ENCODE measurements at places on chromosomes 3 and 15. TPM values are rescaled to one million over a fixed set of nuclear protein-coding genes. Genes with fewer than 3 reads are reported as not detected.

GRCh38 chr15:82595203-82595602 is 52.0 kb downstream of the CPEB1 start:
- no peaks in the 10 kb centered on the region for H3K36me3 ChIP-seq
- no peak overlapping the region for H3K4me3 ChIP-seq
- no peak overlapping the region for H3K27ac ChIP-seq
- no peaks in the 10 kb centered on the region for H3K4me1 ChIP-seq

Gene TM6SF1
- 7.3 TPM for total RNA-seq

GRCh38 chr3:39754549-39754948 is 54.9 kb upstream of the MYRIP start:
- H3K27ac ChIP-seq = no peak overlapping the region
- no peaks in the 10 kb centered on the region for H3K4me1 ChIP-seq
- no peak for DNase-seq
- H3K27me3 ChIP-seq = no peaks in the 10 kb centered on the region
- H3K36me3 ChIP-seq = no peaks in the 10 kb centered on the region
- no peak overlapping the region for H3K4me3 ChIP-seq

GRCh38 chr15:23472033-23472432 is 25.0 kb upstream of the GOLGA6L2 start:
- no peaks in the 10 kb centered on the region for H3K4me1 ChIP-seq
- no peaks in the 10 kb centered on the region for H3K36me3 ChIP-seq
- H3K27ac ChIP-seq = no peak overlapping the region
- H3K27me3 ChIP-seq = no peaks in the 10 kb centered on the region

Gene LRRIQ4
- 0.15 TPM for total RNA-seq

DNA sequence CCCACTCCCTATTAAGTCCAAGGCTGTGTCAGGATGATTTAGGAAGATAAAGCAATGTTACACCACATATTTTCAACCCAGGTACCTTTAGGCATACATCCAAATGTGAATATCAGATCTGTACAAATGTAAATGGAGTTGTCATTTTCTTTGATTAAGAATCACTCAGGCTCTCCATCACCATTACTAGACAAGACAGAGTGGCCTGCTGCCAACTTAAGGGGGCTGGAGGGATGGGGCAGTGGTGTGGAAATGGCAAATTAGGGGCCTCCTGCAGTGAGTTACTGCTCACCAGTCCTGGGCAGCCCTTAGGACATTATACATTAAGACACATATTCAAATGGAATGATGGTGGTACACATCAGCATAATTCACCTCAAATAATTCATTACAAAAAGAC is 211.0 kb downstream of the TNIK start:
- no peak for DNase-seq
- H3K4me3 ChIP-seq = no peak overlapping the region
- H3K27ac ChIP-seq = no peak overlapping the region
- H3K27me3 ChIP-seq = no peaks in the 10 kb centered on the region
- H3K36me3 ChIP-seq = no peaks in the 10 kb centered on the region

- H3K36me3 ChIP-seq = no peaks in the 10 kb centered on the region
- no peak overlapping the region for H3K27ac ChIP-seq
- H3K27me3 ChIP-seq = no peaks in the 10 kb centered on the region
- no peaks in the 10 kb centered on the region for H3K4me1 ChIP-seq
- no peak for DNase-seq
Measured at GRCh38 chr3:171345107-171345843, 114.9 kb downstream of the TNIK start.

DNA sequence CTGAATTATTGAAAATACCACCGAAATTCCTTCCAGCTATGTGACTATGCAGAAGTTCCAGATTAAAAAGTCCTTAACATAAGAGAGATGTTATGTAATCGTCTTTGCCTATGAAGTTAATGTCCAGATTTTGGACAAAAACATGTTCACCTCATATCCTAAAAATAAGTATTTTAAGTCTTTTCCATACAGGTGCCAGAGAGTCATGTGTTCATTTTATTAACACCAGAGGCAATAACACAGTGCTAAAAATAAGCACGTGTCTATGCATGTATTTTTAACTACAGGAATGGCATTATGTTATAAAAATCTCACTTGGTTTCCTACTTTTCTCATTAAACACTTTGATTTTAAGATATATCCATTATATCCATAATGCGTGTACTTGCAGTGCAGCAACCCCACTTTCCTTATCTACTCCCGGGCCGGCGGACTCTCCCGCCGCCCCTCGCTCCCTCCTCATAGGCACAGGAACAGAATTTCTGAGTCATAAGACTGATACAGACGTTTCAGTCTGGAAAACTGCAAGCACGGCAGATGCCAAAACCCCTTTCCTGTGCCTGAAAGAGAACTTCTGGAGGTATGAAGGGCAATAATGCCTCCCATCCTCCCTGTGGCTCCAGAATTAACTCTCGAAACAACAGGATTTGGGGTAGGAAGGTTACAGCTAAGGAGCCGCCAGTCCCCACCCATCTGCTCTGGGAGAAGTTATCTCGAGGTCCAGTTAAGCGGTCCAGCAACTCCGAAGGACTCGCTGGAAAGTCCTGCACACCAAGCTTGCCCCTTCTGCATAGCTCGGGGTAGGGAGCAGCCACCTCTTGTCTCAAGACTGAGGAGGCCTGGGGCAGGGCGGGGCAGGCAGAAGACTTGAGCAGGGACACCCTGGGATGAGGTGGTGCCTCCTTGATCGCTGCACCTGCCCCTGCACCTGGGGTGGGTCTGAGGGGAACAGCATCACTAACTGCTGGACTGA is 22.3 kb upstream of the PSTPIP1 start:
- H3K27me3 ChIP-seq = no peaks in the 10 kb centered on the region
- no peak overlapping the region for H3K27ac ChIP-seq
- H3K36me3 ChIP-seq = no peaks in the 10 kb centered on the region

DNA sequence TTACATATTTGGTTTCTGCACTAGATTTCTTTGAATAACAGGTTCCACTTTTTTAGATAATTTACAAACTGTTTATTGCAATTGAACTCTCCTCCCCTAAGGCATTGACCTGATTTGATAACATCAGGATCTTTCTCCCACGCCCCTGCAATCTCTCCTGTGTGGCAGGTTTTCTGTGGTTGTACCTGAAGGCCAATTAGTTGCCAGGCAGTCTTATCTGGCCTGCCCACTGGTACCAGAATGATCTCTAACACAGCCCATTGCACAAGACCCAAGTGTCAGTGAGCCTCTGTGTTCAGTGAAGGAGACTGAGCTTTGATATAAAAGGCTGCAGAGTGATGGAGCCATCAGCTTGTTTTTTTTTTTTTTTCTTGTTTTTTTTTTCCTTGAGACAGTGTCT is 3.3 kb downstream of the ACAD9 start:
- no peaks in the 10 kb centered on the region for H3K36me3 ChIP-seq
- H3K27ac ChIP-seq = no peak overlapping the region
- DNase-seq = no peak
- H3K4me3 ChIP-seq = no peak overlapping the region
- H3K27me3 ChIP-seq = no peaks in the 10 kb centered on the region
- peaks cover 2% of the 10 kb centered on the region for H3K4me1 ChIP-seq

Gene SERPINI2
- not detected for total RNA-seq

DNA sequence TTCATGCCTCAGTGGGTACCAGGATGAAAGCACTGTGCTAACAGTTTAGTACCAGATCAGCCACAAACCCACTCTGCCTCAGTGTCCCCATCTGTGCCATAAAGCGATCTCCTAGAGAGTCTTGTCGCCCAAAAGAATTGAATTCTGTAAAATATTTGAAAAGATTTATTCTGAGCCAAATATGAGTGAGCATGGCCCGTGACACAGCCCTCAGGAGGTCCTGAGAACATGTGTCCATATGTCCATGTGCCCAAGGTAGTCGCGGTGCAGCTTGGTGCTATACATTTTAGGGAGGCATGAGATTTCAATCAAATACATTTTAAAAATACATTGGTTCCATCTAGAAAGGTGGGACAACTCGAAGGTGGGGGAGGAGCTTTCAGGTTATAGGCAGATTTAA is 15.4 kb upstream of the NOX5 start:
- no peaks in the 10 kb centered on the region for H3K4me1 ChIP-seq
- H3K27ac ChIP-seq = no peak overlapping the region
- no peak for DNase-seq
- H3K4me3 ChIP-seq = no peak overlapping the region
- no peaks in the 10 kb centered on the region for H3K27me3 ChIP-seq
- no peaks in the 10 kb centered on the region for H3K36me3 ChIP-seq

Gene CCDC39
- 0.33 TPM for total RNA-seq

GRCh38 chr3:171873580-171873979 is 30.4 kb downstream of the TMEM212 start:
- H3K27ac ChIP-seq = no peak overlapping the region
- H3K4me3 ChIP-seq = no peak overlapping the region
- no peak for DNase-seq
- no peaks in the 10 kb centered on the region for H3K27me3 ChIP-seq
- peaks cover 4% of the 10 kb centered on the region for H3K4me1 ChIP-seq
- no peaks in the 10 kb centered on the region for H3K36me3 ChIP-seq

Gene ADAMTS9
- 19.4 TPM for total RNA-seq

GRCh38 chr3:64884536-64884935 is 196.7 kb upstream of the ADAMTS9 start:
- DNase-seq = no peak
- H3K27ac ChIP-seq = no peak overlapping the region
- H3K4me1 ChIP-seq = no peaks in the 10 kb centered on the region
- no peaks in the 10 kb centered on the region for H3K27me3 ChIP-seq
- no peaks in the 10 kb centered on the region for H3K36me3 ChIP-seq

- DNase-seq = no peak
- H3K4me3 ChIP-seq = no peak overlapping the region
- no peaks in the 10 kb centered on the region for H3K4me1 ChIP-seq
- H3K27ac ChIP-seq = no peak overlapping the region
Measured at GRCh38 chr3:72515941-72516340, 332.3 kb downstream of the SHQ1 start.

DNA sequence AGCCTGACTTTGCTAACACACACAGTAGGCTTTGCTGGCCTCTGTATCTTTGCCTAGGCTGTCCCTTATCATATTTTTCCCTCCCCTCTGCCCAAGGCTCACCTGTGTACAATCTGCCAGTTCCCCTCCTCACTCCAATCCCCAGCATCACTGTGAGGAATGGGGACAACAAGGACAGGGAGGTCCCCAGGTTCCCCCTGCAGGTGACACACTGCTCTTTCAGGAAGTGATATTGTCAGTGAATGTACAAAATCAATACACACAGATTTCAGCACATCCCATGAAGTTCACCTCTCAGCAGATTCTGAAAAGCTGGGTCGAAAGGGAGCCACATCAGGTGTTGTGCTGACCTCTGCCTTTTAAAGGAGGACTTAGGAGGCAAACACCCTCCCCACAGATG is 177.5 kb downstream of the RAB11A start:
- H3K36me3 ChIP-seq = no peaks in the 10 kb centered on the region
- no peak for DNase-seq
- H3K4me1 ChIP-seq = no peaks in the 10 kb centered on the region
- H3K4me3 ChIP-seq = no peak overlapping the region
- H3K27ac ChIP-seq = no peak overlapping the region

DNA sequence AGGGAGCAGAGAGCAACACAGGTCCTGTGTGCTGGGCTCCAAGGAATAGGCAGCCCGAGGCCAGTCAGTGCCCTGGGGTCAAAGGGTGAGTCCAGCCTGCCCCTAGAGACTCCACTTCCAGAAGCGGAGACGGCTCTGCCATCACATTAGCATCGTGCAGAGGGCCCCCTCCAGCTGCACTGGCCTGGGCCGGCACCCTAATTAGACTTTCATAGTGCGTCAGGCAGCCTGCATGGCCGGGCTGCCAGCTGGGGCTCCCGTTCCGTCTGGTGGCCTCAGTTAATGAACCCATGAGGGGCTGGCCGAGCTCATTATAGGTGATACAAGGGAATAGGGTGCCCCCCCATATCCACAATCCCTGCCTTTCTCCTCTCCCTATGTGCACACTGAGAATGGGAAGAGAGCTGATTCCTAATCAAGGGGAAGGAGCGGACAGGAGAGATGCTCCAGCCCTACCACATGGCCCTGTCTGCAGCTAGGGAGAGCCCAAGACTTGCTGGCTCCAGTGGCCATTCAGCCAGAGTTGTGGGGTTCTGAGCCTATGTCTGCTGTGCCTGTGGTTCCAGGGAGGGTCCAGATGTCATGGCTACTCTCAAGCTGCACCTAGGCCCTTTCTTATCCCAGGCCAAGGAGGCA is 128.0 kb downstream of the SRGAP3 start:
- no peaks in the 10 kb centered on the region for H3K36me3 ChIP-seq
- no peak overlapping the region for H3K27ac ChIP-seq
- no peaks in the 10 kb centered on the region for H3K4me1 ChIP-seq
- no peaks in the 10 kb centered on the region for H3K27me3 ChIP-seq
- no peak overlapping the region for H3K4me3 ChIP-seq
- no peak for DNase-seq

Gene TRPM1
- not detected for total RNA-seq

- H3K4me1 ChIP-seq = no peaks in the 10 kb centered on the region
- no peak overlapping the region for H3K4me3 ChIP-seq
- no peak for DNase-seq
- H3K27ac ChIP-seq = peak overlapping the region; percentile 77
- H3K27me3 ChIP-seq = no peaks in the 10 kb centered on the region
Measured at GRCh38 chr3:49493901-49494300, 23.8 kb downstream of the DAG1 start.

DNA sequence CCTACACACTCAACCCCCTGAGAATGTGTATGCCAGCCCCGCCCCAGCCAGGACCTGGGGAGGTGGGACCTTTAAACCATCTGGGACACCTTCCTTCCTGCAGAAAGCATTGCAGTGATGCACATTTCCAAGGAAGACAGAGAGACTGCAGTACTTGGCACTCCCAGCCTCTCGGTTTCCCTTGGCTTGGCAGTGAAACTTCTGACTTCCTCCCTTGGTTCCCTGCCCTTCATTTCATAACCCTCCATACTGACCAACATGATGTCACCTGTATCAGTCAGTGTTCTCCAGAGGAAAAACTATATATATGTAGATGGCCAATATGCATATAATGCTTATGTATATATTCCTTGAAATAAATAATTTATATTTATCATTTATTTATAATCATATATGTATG is 103.2 kb downstream of the SST start:
- no peak overlapping the region for H3K4me3 ChIP-seq
- H3K4me1 ChIP-seq = no peaks in the 10 kb centered on the region
- H3K36me3 ChIP-seq = no peaks in the 10 kb centered on the region
- H3K27ac ChIP-seq = no peak overlapping the region

DNA sequence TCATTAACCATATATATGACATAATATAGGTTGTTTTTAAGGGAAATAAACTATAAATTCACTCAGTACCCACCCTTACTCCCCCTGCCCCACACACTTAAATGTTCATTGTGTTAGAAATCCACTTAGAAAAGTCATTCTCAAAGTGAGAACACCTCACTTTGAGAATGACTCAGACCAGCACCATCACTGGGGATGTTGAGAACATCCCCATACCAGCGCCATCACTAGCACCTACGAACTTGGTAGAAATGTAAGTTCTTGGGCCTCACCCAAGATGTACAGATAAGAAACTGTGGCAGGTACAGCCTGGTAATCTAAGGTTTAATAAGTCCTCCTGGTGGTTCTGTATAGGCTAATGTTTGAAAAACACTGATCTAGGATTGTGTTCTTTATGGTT is 362.6 kb downstream of the LPP start:
- no peaks in the 10 kb centered on the region for H3K4me1 ChIP-seq
- H3K4me3 ChIP-seq = no peak overlapping the region
- H3K27me3 ChIP-seq = no peaks in the 10 kb centered on the region
- no peaks in the 10 kb centered on the region for H3K36me3 ChIP-seq

GRCh38 chr3:197407053-197407452 is 108.6 kb upstream of the DLG1 start:
- H3K27ac ChIP-seq = no peak overlapping the region
- no peak overlapping the region for H3K4me3 ChIP-seq
- no peaks in the 10 kb centered on the region for H3K36me3 ChIP-seq
- H3K4me1 ChIP-seq = no peaks in the 10 kb centered on the region

Gene ZNF660
- total RNA-seq = 2.0 TPM
